ENCODE measurements at places on chromosomes 1 and 21.

- no peak overlapping the region for H3K4me3 ChIP-seq
- no peak for DNase-seq
- H3K27ac ChIP-seq = no peak overlapping the region
These were observed 33.7 kb downstream of the AADACL4 start for GRCh38 chr1:12677565-12677964.

DNA sequence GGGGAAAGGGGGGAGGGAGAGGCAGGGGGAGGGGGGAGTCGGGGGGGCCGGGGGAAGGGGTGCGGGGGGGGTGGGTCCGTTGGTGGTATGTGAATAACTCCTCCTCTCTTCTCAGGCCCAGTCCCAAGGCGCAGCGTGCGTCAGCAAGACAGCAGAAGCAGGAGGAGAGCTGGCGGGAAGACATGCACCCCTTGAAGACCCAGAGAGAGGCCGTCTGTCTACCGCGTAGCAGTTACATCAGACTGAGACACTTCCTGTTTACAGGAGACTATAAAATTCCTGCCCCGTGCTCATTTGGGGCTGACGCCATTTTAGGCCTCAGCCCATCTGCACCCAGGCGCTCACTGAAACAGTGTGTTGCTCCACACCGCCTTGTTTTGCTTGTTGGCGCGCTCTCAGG is 55.3 kb downstream of the SETD4 start:
- H3K36me3 ChIP-seq = no peaks in the 10 kb centered on the region
- H3K4me1 ChIP-seq = peaks cover 2% of the 10 kb centered on the region
- peaks cover 7% of the 10 kb centered on the region for H3K27me3 ChIP-seq
- H3K27ac ChIP-seq = no peak overlapping the region
- DNase-seq = no peak

DNA sequence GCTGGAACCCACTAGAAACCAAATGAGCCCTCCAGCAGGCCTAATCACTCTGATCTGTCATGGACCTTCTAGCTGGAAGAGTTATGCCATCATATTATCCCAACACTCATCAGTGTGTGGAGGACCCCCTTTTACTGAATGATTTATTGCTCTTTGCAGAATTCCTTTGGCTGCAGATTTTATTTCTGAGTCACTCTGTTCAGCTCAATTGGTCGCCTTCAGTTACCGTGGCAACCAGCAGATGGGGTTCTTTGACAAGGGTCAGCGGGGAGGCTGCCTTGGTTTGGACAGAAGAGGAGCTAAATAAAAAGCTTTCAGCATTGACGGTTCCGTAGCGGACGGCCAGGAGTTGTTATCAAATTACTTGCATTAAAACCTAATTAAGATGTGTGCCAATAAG is 220.1 kb downstream of the SDCCAG8 start:
- H3K36me3 ChIP-seq = peaks cover 4% of the 10 kb centered on the region
- no peak overlapping the region for H3K27ac ChIP-seq
- no peak overlapping the region for H3K4me3 ChIP-seq
- H3K27me3 ChIP-seq = peaks cover 3% of the 10 kb centered on the region
- H3K4me1 ChIP-seq = peaks cover 2% of the 10 kb centered on the region

DNA sequence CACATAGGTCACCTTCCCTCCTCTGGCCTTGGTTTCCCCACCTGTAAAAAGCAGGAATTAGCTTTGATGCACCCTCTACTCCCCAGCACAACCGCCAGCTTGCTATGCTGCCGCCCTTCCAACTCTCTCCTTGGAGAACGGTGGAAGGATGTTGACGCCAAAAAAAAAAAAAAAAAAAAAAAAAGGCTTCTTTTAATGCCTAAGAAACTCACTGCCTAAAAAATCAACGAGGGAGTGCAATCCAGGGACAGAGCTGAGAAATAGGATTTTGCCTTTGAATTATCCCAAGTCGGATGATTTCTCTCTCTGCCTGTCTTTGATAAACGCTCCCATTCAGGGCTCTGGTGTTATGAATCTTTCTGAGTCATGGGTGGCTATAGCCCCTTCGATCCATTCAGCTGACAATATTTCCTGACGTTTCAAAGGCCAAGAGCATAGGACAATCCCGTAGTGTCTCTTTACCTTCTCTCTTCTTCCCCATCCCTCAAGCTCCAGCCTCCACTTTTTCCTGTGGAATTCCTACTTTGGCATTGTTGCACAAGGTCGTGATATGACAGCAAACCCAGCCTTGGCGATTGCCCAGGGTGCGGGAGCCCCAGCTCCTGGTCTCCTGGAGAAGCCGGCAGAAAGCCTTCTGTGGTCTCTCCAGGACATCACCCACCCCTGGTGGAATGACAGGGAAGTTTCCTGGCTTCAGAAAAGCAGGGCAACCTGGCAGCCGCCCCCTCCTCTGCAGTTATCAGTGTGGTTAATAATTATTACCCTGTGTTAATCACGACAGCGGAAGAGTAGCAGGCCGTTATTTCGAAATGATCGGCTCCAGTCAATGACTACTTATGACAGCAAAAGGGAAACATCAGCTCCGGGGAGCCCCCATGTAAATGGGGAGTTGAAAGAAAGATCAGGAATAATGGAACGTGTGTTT is 8.0 kb upstream of the PLXNA2 start:
- peaks cover 2% of the 10 kb centered on the region for H3K27me3 ChIP-seq
- H3K36me3 ChIP-seq = no peaks in the 10 kb centered on the region
- no peak overlapping the region for H3K27ac ChIP-seq
- no peaks in the 10 kb centered on the region for H3K4me1 ChIP-seq
- DNase-seq = no peak

DNA sequence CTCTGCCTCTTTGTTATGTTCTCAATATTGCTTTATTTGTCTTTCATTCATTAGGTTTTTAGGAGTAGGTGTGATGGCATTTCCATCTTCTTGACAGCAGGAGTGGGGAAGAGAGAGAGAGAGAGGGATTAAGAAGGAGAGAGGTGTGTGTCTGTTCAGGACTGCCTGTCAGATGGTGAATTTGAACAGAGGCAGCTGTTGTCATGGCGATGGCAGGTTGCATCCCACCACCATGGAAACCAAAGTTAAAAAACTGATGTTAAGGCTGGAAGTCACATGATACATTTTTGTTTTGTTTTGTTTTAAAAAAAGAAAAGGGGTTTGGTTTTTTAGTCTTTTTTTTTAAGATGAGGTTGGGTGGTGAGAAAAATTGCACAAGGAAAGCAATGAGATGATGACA is 18.3 kb downstream of the CACNA1E start:
- no peak for DNase-seq
- H3K27me3 ChIP-seq = peaks cover 7% of the 10 kb centered on the region
- H3K27ac ChIP-seq = no peak overlapping the region
- peaks cover 8% of the 10 kb centered on the region for H3K4me1 ChIP-seq
- no peak overlapping the region for H3K4me3 ChIP-seq
- no peaks in the 10 kb centered on the region for H3K36me3 ChIP-seq

GRCh38 chr1:21912038-21912758 is 24.9 kb downstream of the HSPG2 start:
- H3K4me1 ChIP-seq = peaks cover 78% of the 10 kb centered on the region
- peak overlapping the region; percentile 92 for H3K27ac ChIP-seq
- H3K4me3 ChIP-seq = peak overlapping the region; percentile 62
- peaks cover 28% of the 10 kb centered on the region for H3K36me3 ChIP-seq

DNA sequence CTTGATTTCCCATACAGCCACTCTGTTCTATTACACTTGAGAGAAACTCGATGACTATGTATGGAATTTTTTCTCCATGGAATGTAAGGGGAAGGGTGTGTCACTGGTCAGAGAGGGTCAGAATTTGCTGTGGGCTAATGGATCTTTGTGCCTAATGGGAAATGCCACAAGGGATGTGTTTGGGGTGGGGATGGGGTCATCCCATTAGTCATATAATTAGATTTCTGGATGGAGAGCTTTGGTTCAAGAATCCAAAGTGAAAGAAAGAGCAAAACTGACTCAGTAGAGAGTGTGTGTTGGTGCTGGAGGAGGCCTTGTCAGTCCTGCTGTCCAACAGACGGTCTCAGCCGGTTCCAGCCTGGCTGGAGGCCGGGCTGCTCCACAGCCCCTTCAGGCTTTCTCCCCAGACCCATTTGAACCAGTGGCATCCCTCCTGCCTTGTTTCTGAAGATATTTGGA is 86.4 kb downstream of the LAMC2 start:
- no peak overlapping the region for H3K4me3 ChIP-seq
- DNase-seq = no peak
- H3K4me1 ChIP-seq = peaks cover 22% of the 10 kb centered on the region
- peaks cover 2% of the 10 kb centered on the region for H3K27me3 ChIP-seq
- no peaks in the 10 kb centered on the region for H3K36me3 ChIP-seq

DNA sequence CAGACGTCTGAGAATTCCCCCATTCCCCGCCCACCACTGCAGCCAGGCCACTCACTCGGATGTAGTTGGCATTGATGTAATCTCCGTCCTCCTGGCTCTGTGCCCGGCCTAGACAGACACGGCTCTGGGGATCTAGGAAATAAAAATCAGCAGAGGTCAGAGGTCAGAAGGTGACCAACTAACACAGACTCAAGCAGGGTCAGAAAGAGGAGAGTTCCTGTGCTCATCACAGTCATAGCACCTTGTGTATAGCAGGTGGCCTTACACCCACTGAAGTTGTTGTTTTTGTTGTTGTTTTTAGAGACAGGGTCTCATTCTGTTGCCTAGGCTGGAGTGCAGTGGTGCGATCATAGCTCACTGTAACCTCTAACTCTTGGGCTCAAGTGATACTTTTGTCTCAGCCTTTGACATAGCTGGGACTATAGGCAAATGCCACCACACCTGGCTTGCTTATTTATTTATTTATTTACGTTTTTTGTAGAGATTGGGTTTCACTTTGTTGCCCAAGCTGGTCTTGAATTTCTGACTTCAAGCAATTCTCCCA is 4.9 kb downstream of the PTPN7 start:
- no peak overlapping the region for H3K27ac ChIP-seq
- DNase-seq = no peak
- H3K4me1 ChIP-seq = peaks cover 21% of the 10 kb centered on the region

DNA sequence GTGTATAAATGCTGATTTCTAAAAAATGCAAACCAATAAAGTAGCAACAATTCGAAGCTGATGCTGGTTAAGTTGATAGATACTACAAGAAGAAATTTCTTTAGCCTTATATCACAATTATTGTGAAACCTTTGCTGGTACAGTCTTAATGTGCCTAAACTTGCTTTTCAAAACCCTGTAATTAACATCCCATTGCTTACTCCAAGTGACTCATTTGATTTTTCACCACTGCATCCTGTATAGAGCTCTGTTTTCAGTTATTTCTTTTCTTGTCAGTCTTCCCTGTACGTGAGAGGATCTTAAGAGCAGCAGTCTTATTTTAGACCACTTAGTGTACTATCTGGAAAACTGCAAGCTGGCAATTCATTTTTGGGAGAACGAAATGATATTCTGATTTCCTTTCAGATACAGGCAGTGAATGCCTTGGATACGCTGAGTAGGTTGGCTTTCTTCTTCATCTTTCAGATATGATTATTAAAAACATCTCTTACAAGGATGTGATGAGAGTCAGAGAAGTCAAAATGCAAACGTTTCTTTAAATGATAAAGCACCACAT is 210.3 kb downstream of the KCTD3 start:
- H3K4me3 ChIP-seq = no peak overlapping the region
- DNase-seq = no peak
- no peaks in the 10 kb centered on the region for H3K36me3 ChIP-seq
- H3K27me3 ChIP-seq = no peaks in the 10 kb centered on the region
- H3K4me1 ChIP-seq = peaks cover 17% of the 10 kb centered on the region

GRCh38 chr1:61446531-61446991 is 278.4 kb downstream of the TM2D1 start:
- no peak for DNase-seq
- no peak overlapping the region for H3K4me3 ChIP-seq
- peaks cover 26% of the 10 kb centered on the region for H3K4me1 ChIP-seq
- H3K36me3 ChIP-seq = no peaks in the 10 kb centered on the region
- H3K27ac ChIP-seq = no peak overlapping the region

DNA sequence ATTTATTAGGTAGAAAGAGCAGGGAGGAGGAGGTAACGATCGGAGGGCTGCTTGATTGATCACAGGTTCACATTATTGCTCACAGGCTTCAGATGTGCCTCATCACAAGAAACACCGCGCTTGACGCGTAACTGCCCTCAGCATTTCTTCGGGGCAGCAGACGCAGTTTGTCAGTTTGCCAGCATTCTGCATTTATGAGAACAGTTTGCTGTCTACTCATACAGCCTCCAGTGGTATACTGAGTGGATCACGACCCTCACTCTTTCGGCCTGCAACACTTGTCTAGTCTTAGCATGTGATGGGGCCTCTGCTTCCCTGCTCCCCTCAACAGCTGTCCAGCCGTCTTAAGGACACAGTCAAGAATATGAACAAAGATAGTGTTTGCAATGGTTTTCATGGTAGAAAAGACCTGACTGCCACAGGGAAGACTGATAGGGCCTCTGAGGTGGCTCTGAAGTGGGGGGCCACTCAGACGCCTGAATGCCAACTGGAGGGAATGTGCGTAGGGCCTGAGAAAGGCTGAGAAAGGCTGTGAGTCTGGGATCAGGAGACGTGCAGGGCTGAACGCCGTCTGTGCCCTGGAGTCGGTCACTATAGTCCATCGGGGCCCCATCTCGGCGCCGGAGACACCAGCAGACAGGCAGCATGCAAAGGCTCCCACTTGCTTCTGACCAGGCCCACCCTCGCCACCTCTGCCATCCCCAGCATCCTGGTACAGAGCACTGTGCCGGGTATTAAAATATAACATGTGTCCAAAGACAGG is 45.0 kb downstream of the UBE2G2 start:
- peaks cover 5% of the 10 kb centered on the region for H3K36me3 ChIP-seq
- H3K4me3 ChIP-seq = no peak overlapping the region
- peaks cover 7% of the 10 kb centered on the region for H3K4me1 ChIP-seq
- peaks cover 8% of the 10 kb centered on the region for H3K27me3 ChIP-seq
- DNase-seq = no peak

DNA sequence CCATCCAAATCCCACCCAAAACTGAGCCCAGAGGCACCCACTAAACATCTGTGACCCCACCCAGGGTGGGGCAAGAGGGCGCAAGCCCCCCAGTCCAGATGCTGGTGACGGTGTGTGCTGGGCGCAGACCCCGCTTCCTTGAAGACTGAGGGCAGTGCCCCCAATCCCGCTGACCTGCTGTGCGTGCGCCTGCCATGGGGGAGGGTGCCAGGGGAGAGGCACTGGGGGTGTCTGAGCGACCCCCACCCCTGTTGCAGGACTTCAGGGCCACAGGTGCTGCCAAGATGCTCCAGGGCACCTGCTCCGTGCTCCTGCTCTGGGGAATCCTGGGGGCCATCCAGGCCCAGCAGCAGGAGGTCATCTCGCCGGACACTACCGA is 13.3 kb downstream of the COL6A2 start:
- peaks cover 39% of the 10 kb centered on the region for H3K36me3 ChIP-seq
- peaks cover 5% of the 10 kb centered on the region for H3K27me3 ChIP-seq
- H3K27ac ChIP-seq = no peak overlapping the region
- no peak overlapping the region for H3K4me3 ChIP-seq

- H3K27me3 ChIP-seq = peaks cover 3% of the 10 kb centered on the region
- H3K4me1 ChIP-seq = peaks cover 12% of the 10 kb centered on the region
- DNase-seq = no peak
- peaks cover 51% of the 10 kb centered on the region for H3K36me3 ChIP-seq
- H3K27ac ChIP-seq = peak overlapping the region; percentile 48
These were observed 146.1 kb downstream of the SIPA1L2 start for GRCh38 chr1:232483826-232484225.
